Ovary (tissue), 10 donors: ENCODE measurements at places on chromosomes 11 and 22. TPM values are rescaled to one million over a fixed set of nuclear protein-coding genes. Genes with fewer than 3 reads are reported as not detected.

The OR56A1 gene
- not detected for total RNA-seq

DNA sequence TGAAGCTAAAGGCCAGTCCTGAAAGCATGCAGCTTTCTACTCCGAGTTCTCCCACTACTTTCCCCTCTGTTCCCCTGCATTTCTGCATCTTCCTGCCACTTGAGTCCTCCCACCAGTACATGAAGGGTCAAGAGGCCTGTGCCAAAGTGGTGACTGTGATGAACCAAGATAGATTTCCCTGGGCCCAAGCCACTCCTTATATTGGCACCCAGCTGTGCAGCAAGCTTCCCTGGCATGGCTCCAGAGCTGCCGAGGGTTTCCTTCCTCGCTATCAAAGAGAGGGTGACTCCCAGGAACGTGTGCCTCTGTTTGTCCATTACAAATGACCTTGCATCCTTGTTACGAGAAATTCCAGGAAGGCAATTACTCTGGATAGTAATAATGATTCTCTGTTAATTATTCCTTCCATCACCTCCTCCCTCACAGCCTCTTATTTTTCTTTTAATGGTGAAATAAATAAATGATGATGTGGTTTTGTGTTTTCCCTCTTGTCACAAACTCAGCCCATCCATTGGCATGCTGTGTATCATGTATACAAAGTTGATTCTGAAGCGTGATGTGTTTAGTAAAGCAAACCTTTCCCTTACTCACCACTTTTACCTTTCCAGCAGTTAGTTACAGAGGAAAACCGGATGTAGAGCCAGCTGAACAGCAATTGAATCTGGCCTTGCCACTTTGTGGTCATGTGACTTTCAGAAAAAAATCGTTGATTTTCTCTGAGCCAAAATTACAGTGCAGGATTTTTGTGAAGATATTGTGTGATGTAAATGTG, 8.3 kb downstream of the SRSF8 start:
- peak; percentile 45 for DNase-seq
- no peaks in the 10 kb centered on the region for H3K36me3 ChIP-seq
- no peaks in the 10 kb centered on the region for H3K27me3 ChIP-seq

DNA sequence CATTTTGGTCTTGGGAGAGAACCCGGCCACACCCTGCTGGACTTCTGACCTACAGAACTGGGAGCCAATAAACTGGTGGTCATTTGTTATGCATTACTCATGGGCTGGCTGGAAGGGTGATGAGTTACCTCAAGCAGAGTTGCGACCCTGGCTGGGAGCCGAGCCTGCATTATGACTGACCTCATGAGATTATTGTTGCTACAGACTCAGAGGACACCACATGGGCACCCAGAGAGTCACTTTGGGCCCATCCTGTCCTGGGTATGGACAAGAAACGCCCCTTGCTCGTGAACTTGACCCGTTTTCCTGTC, 531.7 kb downstream of the TBC1D22A start:
- no peak overlapping the region for H3K27ac ChIP-seq
- no peak for DNase-seq
- no peaks in the 10 kb centered on the region for H3K36me3 ChIP-seq
- no peaks in the 10 kb centered on the region for H3K27me3 ChIP-seq

- no peak overlapping the region for H3K4me3 ChIP-seq
- H3K27ac ChIP-seq = no peak overlapping the region
- no peak for DNase-seq
- H3K27me3 ChIP-seq = no peaks in the 10 kb centered on the region
- no peaks in the 10 kb centered on the region for H3K36me3 ChIP-seq
These were observed 142.3 kb downstream of the C11orf87 start for GRCh38 chr11:109564241-109564640.

DNA sequence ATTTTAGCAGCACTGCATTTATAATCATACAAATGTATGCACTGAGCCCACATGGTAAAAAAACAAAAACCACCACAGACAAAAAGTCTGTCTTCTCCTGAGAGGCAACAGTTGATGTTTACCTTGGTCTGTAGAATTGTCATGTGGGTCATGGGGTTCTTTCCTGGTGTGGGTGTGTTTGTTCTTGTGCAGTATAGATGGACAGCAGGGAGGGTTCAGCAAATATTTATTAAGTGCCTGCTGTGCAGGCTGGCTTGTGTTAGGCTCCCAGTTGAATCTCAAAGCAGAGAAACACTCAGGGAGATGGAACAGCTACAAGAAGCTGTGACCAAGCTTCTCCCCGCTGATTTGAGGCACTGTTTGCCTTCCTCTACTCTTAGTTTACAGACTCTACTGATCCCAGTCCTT, 82.2 kb downstream of the PISD start:
- H3K4me3 ChIP-seq = no peak overlapping the region
- H3K27me3 ChIP-seq = no peaks in the 10 kb centered on the region
- H3K27ac ChIP-seq = no peak overlapping the region
- H3K36me3 ChIP-seq = no peaks in the 10 kb centered on the region

DNA sequence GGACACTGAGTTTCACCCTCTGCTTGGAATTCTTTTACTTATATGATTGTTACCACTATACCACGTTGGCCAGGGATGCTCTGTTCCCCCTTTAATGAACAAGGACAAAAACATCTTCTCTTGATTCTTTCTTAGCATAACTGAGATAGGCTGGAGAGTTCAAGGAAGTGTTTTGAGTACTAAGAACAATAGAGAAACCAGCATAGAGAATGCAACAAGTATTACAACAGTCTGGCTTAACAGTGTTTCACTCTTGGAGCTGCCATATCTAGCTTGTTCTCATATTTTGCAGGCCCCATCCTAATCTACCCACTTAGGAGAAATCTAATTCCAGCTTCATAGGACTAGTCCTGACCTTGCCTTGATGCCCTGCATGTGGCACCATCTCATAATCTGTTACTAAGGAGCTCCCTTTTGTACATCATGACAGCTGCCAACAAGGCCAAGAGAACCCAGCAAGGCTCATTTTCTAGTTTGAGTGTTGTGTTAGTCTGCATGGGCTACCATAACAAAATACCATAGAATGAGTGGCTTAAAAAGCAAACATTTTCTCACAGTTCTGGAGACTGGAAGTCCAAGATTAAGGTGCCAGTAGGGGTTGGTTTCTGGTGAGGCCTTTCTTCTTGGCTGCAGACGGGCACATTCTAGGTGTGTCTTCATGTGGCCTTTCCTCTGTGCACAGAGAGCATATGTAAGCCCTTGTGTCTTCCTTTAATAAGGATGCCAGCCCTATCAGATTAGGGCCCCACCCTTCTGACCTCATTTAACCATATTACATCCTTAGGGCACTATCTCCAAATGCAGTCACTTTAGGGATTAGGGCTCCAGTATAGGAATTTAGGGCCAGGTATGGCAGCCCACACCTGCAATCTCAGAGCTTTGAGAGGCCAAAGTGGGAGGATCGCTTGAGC, 37.8 kb downstream of the PACS1 start:
- no peak for DNase-seq
- H3K4me1 ChIP-seq = peaks cover 4% of the 10 kb centered on the region
- H3K27me3 ChIP-seq = no peaks in the 10 kb centered on the region
- H3K4me3 ChIP-seq = no peak overlapping the region
